ENCODE measurements at places on chromosomes 4 and X.

DNA sequence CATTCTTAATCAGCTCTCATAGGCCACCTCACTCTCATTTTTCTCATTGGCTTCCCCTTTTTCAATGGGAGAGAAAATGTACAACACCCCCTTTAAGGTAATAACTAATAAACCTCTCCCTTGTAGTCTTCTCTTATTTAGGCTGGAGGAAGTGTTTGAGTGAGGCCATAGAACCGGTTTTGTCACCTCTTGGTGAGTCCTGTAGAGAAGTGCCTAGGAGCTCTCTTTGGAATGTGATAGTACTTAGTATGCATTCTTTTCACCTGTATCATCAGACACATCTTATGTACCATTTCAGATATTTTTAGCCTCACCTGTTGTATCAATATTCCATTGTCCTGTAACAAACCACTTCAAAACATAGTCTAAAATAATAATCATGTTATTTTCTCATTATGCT is 3.5 kb upstream of the TAB3 start:
- DNase-seq, result no peak

DNA sequence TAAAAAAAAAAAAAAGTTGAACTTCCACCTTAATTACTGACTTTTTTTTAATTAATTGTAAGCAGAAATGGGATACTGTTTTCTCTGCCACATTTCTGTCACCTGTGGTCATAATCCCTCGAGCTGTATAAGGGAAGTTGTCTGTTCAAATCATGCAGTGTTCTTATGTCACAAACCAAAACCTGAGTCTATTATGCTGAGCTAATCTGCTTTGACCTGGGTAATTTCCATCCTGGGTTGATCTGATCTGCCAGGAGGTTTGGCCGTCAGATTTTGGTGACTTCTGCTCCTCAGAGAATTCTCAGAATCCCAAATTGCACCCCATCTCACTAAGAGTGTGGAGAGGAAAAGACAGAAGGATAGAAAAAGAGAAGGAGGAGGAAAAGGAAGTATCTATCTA is 683.1 kb downstream of the KCTD8 start:
- no peak for DNase-seq

DNA sequence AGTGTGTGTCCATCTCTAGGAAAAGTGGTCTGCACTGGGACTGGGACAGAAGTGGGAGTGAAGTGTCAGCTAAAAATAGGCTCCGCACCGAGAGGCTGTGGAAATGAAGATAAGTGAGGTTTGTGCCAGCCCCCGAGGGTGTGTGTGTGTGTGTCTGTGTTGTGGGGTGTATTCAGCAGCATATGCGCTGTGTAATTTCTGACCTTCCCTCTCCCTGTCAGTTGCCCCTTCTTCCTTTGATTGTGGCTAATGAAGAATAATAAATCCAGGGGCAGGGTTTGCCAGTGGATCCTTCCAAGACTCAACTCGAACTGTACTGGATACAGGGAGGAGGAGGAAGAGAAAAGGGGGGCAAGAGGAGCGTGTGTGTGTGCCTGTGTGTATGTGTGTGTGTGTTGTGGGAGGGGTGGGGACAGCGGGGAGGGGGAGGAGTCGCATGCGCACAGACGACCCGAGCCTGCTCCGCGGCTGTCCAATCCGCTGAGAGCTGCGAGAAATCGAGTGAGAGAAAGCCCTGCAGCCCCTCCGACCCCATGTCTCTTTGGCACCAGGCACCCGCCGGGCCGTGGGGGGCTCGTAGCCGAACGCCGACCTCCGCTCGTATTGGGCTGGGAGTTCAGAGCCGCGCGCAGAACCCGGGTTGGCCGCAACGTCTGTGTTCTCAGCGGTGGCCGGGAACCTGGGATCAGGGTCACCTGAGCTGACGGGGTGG is 916 bp upstream of the POU4F2 start:
- no peak for DNase-seq

GRCh38 chr4:78661921-78662521 is 110.5 kb downstream of the ANXA3 start:
- DNase-seq, result no peak

DNA sequence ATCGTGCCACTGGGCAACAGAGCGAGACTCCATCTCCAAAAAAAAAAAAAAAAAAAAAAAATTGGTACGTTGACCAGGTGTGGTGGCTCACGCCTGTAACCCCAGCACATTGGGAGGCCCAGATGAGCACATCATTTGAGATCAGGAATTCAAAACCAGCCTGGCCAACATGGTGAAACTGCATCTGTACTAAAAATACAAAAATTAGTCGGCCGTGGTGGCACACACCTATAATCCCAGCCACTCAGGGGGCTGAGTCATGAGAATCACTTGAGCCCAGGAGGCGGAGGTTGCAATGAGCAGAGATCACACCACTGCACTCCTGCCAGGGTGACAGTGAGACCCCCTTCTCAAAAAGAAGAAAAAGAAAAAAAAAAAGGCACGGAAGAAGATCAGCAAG is 24.5 kb downstream of the RBMX start:
- DNase-seq, result no peak

- DNase-seq, result no peak
Measured at GRCh38 chr4:177093964-177094363, 215.7 kb upstream of the NEIL3 start.

GRCh38 chrX:3290561-3290960 is 55.9 kb downstream of the MXRA5 start:
- no peak for DNase-seq

- no peak for DNase-seq
Measured at GRCh38 chr4:53914313-53915016, 149.9 kb downstream of the CHIC2 start.

- DNase-seq, result no peak
Measured at GRCh38 chrX:10633722-10634121, 13.3 kb upstream of the MID1 start.

DNA sequence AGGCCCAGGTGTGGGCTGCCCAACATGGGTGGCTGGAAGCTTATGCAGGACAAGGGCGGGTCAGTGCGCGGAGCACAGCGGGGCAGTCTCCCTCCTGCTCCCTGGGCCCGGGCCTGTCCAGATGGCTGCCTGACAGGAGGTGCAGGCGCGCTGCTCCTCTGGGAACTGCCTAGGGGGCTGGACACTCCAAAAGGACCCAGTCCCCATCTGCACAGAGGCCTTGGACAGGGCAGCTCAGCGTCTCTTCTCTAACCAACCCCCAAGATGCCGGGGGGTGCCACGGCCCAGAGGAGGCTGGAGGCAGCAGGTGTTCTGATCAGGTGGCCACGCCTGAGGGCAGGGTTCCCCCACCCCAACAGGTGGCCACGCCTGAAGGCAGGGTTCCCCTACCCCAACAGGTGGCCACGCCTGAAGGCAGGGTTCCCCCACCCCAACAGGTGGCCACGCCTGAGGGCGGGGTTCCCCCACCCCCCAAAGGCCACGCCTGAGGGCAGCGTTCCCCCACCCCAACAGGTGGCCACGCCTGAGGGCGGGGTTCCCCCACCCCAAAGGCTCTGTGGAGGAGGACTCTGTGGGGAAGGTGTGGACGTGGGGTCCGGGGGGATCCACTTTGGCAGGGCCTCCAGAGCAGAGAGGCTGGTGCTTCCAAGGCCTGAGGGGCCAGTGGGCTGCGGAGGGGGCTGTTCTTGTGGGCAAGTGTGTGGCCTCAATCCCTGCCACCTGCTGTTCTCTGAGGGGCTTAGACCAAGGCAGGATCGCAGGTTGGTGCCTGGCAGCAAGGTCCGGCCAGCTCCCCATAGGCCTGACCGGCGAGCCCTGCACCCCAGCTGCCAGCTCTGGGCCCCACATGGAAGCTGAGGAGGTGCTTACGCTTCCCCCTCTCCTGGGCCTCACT is 36.1 kb downstream of the CPLX1 start:
- no peak for DNase-seq

GRCh38 chrX:154714925-154715324 is 36.0 kb downstream of the GAB3 start:
- peak; percentile 70 for DNase-seq

DNA sequence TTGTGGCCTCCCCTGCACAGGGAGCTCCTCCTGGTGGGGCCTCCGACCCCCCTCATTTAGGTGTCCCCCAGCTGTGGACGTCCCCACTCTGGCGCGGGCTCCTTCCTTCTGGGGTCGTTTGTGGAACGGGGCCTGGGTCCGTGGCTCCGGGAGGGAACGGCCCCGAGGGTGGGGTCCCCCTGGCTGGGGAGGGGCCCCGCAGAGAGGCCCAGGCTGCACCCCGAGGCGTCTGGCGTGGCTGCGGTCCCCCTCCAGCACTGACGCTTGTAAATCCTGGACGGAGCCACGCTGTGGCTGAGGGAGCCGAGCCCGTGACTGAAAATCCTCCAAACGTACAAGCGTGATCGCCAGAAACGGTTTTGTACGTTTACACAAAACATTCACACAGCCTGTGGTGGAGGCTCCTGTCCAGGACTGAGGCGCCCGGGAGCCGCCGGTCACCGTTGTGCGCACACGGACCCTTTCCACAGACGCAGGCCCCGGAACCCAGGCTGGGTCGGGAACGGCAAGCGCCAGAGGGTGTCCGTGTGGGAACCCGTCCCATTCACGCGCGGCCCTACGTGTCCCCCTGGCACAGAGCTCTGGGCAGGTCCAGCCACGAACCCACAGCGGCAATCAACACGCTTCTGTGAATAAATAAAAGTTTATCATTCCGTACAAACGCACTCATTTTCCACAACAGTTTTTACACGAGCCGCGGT is 15.2 kb upstream of the GTPBP6 start:
- no peak for DNase-seq

DNA sequence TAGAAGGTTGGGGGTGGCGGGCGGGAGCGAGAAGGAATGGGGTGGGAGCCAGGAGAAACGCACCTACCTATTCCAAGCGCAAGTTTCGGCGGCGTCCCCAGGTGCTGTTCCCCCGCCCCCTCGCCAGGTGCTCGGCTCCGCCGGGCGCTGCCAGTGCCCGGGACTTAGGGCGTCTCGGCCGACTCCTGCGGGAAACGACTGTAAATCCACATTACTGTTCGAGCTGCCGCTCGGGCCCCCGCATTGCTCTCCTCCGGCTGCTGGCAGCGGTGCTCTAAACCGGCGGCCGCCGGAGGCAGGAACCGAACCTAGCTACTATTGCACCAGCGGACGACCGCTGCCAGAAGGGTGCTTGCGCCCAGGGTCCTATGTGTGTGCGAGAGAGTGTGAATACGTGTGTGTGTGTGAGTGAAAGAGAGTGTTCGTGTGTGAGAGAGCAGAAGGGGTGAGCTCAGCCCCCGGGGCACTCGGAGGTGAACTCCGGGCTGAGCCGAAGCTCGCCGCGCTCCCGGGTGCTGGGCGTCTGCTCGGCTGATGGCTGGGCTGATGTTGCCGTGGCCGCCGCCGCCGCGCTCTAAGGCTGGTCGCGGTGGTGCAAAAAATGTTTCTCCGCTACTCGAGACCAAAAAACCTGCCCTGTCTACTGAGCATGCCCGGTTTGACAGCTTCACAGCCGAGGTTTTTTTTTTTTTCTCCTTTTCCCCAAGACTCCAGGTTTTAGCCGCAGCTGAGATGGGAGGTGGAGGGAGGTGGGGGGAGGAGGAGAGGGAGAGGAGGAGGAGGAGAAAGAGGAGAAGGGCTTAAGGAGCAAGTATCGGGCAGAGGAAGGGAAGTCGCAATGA is 115.7 kb upstream of the TEX13C start:
- no peak for DNase-seq

DNA sequence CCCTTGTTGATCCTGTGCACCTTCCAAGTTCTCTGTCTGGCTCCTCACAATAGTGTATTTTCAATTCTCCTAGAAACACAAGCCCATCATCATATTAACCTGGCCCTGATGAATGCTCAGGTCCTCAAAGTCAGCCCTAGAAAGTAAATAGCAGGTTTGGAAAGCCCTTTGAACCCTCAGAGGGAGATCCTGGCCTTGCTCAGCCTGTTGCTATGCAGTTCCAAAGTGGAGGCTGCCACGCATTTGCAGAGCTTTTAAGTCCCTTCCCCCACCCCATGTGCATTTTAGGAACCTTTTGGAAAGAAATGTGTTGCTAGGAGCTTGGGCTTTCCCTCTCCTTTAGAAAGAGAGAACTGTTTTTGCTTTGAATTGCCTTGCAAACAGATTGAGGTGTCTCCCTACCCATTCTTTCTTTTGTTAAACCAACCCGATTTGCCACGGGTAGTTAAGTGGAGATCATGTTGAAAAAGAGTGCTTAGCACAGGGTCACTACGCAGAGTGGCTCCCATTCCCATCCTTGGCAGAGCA is 12.2 kb downstream of the MAMLD1 start:
- no peak for DNase-seq

GRCh38 chr4:56742080-56742871 is 61.2 kb upstream of the HOPX start:
- DNase-seq, result no peak

DNA sequence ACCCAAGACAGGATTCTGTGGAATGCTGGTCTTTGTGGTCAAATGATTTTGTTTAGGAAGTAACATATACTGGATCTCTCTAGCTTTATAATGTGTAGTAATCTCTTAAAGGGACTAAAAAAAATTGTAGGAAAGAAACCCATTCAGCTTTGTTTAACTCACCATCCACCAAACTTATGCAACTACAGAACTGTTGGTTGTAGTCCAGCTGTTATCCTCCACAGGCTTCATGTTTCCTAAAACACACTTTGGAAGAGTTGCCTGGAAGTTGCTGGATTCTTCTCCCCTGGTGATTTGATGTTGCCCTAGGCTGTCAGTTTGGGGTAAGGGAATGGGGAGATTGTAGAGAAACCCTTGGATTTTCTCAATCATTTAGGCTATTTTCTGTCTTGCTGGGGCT is 89.3 kb downstream of the RLIM start:
- no peak for DNase-seq

DNA sequence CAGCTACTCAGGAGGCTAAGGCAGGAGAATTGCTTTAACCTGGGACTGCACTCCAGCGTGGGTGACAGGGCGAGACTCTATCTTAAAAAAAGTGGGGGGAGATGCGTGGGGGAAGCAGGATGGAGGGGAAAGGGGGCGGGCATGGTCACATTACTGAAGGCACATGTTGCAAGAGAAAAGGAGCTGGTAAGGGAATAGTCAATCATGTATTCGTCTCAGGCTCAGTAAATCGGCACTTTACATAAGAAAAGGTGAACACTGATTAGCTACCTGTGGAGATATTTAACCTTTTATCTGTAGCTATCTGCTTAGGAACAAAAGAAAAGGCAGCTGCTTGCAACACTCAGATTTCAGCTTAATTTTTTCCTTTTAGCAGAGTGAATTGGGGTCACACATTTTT is 132.5 kb downstream of the PLS3 start:
- DNase-seq, result no peak

DNA sequence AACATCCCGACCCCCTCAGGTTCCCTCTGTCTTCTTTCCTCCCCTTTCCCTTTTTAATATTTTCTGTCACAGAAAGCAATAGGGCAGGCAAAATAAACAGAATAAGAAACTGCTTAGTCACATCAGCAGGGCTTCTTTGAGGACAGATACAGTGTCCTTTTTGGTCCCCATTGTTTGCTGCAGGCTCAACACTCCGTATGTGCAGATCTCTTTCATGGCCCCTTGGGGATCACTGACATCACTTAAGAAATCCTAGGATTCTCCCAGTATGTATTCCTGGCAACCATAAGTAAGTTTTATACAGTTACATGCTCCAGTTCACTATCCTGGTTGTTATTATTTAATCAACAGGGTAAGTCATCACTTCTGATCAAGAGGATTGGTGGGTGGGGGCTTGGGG is 448.0 kb downstream of the NKX6-1 start:
- no peak for DNase-seq

Data from CD4-positive, alpha-beta T cell treated with Interleukin-12 subunit alpha and Interleukin-12 subunit beta, for 1 hour (primary cell).